ENCODE measurements at places on chromosomes 3 and 15.
A peak's percentile ranks its signal among the peaks of the same experiment; 100 is the strongest.

DNA sequence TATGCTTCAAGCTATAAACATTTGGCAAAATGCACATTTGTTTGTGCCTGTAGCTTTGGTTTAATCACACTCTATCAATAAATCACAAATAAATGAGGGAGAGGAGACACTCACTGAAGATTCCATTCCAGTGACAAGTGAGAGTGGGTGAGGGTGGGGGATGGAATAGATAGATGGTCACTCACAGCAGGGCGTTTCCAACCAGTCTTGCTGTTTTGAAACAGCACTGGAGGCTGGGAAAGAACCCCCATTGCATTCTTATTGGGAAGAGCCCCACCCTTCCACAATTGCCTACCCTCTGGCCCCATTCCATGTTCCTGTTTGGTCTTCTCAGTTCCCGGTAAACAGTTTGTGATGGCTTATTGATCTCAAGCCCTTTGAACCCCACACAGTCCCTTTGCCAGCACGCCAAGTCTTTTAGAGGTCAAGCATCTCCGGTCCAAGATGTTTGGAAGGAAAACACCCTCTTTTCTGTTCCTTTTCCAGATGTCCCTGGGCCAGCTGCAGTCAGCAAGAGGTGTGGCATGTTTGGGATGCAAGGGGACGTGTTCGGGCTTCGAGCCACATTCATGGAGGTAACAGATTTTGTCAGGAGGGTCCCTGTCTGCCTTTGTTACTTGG lies 30.7 kb downstream of the LMCD1 start:
- no peak for DNase-seq

GRCh38 chr15:63186065-63186464 lies 3.3 kb upstream of the RAB8B start:
- no peak for DNase-seq

GRCh38 chr3:130671545-130672312 lies 74.9 kb downstream of the PIK3R4 start:
- no peak for DNase-seq

- no peak for DNase-seq
These were observed 46.8 kb upstream of the MYRIP start for GRCh38 chr3:39762537-39763070.

- DNase-seq: no peak
These were observed 708.3 kb downstream of the FHIT start for GRCh38 chr3:60542995-60543394.

DNA sequence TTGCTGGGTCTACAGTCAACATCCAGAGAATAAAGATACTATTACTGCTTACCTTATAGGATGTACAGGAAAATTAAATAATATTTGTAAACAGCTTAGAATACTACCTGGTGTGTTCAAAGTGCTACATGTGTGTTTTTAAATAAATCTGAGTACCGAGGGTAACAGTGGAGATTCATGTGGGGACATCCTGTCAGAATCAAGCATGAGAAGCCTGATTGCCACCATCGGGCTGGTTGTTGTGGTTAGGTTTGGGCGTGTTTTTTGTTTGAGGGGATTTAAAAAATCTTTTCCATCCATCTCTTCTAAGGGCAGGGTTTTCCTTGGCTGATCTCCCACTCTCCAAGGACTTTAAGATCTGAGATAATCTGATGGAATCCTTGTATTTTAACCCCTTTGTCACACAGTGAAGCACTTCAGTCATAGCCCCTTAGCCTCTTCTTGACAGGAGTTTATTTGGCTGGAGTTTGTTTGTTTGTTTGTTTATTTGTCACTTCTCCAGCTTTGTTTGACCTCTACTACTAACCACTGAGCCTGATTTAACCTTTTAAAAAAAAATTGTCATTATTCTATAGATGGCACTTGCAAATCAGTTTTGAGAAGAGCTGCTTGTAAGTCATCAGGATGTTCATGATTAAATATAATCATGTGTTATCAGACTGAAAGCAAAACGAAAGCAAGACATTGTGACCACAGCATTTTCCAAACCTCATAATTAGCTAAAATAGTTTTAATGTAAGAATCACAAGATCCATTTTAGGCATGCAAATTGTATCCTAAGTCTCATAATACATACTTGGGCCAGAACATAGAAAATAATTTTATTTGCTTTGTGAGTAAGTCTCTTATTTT lies 72.8 kb upstream of the RARB start:
- no peak for DNase-seq

DNA sequence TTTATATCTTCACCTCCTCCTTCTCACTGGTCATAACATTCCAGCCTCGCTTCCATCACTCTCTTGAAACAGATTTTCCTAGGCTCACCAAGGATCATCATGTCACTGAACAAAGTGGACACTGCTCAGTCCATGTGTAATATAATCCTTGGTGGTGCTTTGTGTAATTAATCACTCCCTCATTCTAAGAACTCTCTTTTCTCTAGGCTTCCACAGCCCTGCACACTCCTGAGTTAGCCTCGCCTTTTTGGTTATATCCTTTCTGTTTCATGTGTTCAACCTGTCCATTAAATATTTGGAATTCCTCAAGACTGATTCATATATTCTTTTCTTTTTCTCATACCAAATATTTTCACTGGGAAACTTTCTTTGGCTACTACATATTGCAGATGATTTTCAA lies 440.8 kb downstream of the PYDC2 start:
- no peak for DNase-seq

DNA sequence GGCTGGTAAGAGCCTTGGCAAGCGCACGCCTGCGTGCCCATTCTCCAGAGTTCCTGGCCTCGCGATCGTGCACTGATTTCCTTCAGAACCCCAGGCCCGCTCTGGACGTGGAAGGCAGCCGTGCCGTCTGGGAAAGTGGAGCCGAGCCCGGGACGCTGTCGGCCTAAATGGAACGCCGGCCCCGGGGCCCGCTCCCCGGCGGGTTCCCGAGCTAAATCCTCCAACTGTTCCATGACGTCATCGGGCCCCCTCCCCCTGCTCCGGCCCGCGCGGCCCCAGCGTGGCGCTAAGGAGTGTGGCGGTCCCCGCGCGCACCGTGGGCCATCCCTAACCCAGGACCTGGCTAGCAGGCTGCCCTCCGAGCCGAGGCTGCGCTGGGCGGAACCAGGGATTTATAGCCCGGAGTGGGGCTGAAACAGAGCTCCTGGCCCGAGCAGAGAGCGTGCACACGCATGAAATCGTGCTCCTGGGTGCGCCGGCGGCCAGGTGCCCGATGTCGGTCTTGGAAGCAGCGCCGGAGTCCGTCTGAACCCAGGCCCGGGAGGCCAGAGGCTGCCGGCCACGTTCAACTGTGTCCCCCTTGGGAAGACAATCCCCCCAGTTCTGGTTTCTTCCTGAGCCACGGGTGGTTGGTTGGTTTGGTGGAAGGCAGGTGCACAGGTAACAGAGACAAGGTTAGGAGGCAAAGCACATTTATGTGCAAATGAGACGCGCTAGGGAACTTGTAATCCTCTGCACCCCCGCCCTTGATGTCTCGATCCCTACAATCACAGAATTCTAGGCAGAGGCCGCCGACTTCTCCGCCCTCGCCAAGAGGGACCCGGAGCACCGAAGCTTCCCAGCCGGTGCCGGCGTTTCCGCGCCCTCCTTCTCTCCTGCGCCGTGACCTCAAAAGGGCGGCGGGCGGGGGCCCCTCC lies 84.9 kb upstream of the ETV5 start:
- no peak for DNase-seq

DNA sequence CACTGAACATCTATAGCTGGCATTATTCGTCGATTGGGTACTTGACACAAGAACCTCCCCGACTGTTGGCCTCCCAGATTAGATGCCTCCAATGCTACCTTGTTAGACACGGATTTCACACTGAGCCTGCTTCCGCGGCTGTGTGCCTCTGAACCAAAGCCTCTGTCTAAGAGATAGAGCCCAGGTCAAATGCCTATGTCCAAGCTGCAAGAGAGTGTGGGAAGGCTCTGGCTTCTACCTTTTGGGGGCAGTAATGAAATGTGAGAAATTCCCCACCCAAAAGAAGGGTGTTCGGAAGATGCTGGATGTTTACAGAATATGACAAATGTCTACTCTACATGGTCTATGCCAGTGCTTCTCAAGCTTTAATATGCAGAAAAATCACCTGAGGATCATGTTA lies 2.0 kb upstream of the RPUSD2 start:
- no peak for DNase-seq

- DNase-seq: no peak
These were observed 621.7 kb upstream of the AGTR1 start for GRCh38 chr3:148075771-148076716.

DNA sequence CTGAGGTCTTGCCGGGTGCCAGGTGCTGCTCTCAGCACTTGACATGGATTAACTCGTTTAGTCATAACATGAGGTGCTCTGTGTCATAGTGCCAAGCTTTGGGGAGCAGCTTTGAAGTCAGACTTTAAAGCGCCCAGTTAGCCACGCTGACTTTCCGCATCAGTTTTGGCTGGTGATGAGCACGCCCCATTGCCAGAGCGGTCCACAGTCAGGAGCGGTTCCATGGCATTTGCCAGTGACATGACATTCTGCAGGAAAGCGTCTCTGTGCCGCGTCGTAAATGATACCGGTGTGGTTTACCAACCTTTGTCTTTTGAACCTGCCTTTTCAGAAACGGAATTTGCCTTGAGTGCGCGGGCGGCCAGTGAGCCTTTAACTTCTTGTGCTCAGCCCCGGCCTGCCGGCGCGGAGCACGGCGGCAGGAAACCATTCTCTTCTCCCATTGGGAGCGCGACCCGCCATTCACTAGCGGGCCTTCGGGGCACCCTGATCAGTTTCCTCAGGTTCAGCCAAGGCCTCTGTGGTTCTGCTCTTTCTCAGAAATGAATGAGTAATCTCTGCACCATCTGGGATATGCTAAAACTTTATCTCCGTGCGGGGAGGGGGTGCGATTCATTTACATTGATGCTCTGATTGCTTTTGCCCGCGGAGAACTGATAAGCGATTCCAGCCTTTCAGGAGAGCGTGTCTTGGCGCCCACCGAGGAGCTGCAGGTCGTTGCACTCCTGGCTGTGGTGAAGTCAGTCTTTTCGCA lies 1.7 kb upstream of the SLC2A2 start:
- DNase-seq: no peak

DNA sequence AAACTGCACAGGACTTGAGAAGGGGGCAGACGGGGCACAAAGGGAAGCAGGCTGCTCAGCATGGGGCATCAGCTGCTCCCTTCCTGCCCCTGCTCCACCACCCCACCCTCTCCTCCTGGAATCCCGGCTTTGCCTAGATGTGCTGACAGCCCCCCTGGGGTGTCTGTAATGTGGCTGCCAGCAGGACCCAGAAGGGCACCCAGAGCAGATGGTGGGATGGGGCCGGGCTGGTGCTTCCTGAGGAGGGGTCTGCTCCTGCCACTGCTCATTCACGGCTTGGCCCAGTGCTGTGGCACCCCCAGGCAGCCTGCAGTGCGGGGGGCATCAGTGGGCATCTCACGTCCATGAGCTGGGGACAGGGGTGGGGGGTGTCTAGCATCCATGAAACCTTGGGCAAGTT lies 10.2 kb downstream of the H1-8 start:
- DNase-seq: no peak

DNA sequence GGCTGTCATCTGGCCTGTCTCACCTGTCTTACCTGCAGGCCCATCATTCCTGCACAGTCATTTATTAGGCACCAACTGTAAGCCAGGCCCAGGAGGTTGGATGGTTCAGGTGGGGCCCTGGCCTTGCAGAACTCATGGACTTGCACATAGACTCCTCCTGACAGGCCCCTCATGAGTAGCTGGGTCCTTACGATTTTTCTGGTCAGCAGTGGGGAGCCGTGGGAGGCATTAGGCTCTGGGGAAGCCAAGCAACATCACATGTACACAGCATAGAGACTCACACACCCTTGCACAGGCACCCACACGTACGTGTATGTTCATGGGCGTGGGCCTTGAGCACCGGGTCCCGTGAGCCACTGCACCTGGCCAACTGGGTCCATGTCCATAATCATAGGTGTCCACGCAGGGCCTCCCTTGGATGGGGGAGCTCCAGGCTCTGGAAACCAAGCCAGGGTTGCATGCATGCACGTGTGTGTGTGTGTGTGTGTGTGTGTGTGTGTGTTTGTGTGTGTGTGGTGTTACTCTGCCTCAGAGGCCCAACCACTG lies 20.3 kb downstream of the CISH start:
- no peak for DNase-seq

GRCh38 chr3:170598091-170598502 lies 12.2 kb upstream of the SLC7A14 start:
- DNase-seq: no peak

- no peak for DNase-seq
These were observed 73.7 kb downstream of the KLF13 start for GRCh38 chr15:31400222-31400927.

GRCh38 chr3:10370429-10370828 lies 49.5 kb upstream of the SEC13 start:
- DNase-seq: no peak

GRCh38 chr3:45864760-45865519 lies 21.4 kb upstream of the CCR9 start:
- DNase-seq: peak; percentile 31

DNA sequence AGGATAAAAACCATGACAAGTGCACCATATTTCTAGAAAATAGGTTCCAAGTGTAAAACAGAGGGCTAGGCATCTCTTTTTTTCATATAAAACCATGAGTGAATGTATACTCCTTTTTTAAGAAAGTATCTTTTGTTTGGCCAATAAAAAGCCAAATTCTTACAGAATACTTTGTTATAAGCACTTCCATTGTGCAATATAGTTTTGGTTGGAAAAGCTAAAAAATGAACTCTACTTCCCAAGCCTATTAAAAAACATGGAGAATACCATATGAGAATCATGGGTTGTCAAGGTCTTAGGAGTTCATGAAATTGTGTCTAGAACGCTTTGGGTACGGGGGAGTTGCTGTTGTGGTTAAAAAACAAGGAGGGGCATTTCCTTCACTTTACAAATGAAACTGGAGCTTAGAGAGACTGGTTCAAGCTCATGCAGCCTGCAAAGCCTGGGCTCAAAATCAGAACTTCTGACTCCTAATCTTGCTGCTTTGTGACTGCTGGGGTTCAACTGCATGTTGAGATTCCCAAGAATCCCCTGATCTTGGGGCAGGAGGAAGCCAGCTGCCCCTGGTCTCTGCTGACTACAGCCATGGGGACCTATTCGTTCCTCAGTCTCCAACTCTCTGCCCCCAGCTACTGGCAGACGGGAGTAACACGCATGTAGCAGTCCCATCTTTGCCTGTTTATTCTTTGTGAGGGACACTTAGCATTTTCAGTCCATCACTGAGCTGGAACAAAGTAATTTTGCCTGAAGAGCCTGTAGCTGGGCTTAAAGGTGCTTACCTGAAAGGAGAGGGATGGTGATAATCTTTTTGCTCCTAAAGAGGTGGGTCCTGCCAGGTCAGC lies 229.1 kb downstream of the CHST2 start:
- DNase-seq: no peak

Measured in CD4-positive, alpha-beta T cell (primary cell).